Epithelial cell of alveolus of lung (primary cell): ENCODE measurements at places on chromosomes 5 and 9. TPM values are rescaled to one million over a fixed set of nuclear protein-coding genes. Genes with fewer than 3 reads are reported as not detected.

C9orf43 gene
- total RNA-seq = 0.52 TPM in 1 of 2 replicates, not detected in the other

ARSB gene
- 17.8 and 26.2 TPM in 2 replicates for total RNA-seq

SLC31A2 gene
- 4.4 and 4.9 TPM in 2 replicates for total RNA-seq

THBS4 gene
- total RNA-seq = 0.91 and 15.1 TPM in 2 replicates

ROPN1L gene
- total RNA-seq = 0.39 TPM in 1 of 2 replicates, not detected in the other

IL5 gene
- not detected in 2 replicates for total RNA-seq

PCDHGB1 gene
- 0.39 and 2.2 TPM in 2 replicates for total RNA-seq

IL13 gene
- not detected in 2 replicates for total RNA-seq

OR2K2 gene
- 0.40 TPM in 1 of 2 replicates, not detected in the other for total RNA-seq

RXFP3 gene
- total RNA-seq = 0.13 TPM in 1 of 2 replicates, not detected in the other

GABRB2 gene
- total RNA-seq = 0.65 TPM in 1 of 2 replicates, not detected in the other

PTTG1 gene
- total RNA-seq = 54.9 and 267 TPM in 2 replicates

SLC36A2 gene
- total RNA-seq = not detected in 2 replicates
